GM13977 (cell line): ENCODE measurements at places on chromosomes 3 and 15.
A peak's percentile ranks its signal among the peaks of the same experiment; 100 is the strongest.

DNA sequence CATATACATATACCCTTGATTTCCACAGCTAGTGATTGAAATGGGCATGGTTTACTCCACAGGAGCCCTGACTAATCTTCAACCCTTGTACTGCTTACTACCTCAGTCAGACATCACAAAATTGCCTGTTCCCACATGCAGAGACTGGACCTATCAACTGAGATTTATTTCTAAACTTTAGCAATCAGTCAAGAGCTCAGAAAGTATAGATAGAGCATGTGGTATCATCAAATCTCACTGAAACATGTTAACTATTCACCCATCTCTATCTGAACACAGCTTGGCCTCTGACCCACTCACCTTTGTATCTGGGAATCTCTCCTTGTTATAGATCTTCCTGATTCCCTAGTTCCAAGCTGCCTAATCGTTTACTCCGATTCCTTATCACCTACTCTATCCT, 14.6 kb downstream of the ADAM10 start:
- DNase-seq = no peak

GRCh38 chr15:89494941-89495637, 1.3 kb downstream of the RHCG start:
- DNase-seq = peak; percentile 62

DNA sequence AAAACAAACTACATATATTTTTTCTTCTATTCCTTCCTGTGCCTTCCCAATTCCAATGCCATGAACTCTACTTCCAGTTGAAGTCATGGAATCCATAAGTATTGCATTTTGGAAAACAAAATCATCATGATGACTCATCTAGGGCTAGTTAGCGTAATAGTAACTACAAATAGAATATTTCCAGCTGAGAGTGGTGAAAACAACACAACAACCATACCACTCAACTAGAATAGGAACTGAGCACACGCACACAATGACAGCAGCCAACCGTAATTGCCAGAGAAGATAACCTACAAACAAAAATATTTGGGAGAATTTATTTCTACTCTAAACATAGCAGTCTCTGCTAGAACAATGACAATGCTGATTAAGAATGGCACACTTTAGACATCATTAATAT, 225.9 kb downstream of the FGF12 start:
- no peak for DNase-seq

DNA sequence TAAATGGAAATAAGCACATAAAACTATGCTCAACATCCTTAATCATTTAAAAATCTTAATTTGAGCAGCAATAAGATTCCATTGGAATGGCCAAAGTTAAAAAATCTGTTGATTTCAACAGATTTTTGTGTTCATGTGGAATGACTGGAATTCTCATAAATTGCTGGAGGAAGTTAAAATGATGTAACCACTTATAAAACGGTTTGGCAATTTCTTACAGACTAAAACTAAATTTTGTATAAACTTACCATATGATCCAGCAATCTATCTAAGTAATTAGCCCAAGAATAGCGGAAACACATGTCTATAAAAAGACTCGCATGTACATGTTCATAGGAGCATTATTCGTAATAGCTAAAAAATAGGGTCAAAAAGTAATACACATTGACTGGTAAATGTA, 1713.6 kb downstream of the SI start:
- no peak for DNase-seq

- peak; percentile 27 for DNase-seq
These were observed 10.5 kb downstream of the SQOR start for GRCh38 chr15:45645026-45645980.

DNA sequence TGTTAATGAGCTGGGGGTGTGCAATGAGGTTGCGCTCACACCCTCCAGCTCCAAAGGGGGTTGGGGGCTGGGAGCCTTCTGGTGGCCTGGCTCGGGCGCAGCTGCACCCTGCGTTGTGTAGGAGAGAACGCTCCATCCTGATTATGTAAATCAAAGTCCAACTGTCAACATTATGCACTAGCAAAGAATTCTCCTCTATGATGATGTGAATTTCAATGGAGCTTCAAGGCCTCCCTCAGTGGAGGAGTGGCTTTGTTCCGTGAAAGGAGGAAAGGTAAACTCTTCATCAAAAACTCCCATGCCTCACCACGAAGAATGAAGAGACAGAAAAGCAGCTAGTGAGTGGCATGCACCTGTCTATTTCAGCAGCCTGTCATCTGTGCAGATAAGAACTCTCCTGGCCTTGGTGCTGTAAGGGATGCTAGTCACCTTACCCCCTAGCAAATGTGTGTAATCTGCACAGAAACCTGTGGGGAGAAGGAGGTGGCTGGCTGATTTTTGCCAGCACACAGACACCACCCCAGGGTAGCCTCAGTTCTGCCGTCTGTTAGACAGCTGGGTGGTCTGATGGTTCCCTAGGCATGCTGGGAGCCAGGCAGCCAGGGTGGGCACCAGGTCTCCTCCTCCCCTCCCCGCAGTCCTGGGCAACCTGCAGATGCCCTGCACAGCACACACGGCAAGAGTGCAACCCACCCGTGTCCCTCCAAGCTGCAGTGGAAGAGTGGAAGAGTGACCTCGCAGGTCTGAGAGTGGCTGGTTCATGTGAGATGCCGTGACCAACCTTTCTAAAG, 47.0 kb upstream of the TRPM1 start:
- DNase-seq = no peak

- DNase-seq = no peak
These were observed 12.1 kb upstream of the PRR23E start for GRCh38 chr3:127180859-127181258.
